Lung (tissue), 17 donors: ENCODE measurements at places on chromosomes 7 and 10.
A peak's percentile ranks its signal among the peaks of the same experiment; 100 is the strongest.

- DNase-seq, result no peak
These were observed 16.8 kb upstream of the HBP1 start for GRCh38 chr7:107152011-107152410.

GRCh38 chr7:25031432-25031831 lies 51.5 kb upstream of the OSBPL3 start:
- DNase-seq, result no peak

DNA sequence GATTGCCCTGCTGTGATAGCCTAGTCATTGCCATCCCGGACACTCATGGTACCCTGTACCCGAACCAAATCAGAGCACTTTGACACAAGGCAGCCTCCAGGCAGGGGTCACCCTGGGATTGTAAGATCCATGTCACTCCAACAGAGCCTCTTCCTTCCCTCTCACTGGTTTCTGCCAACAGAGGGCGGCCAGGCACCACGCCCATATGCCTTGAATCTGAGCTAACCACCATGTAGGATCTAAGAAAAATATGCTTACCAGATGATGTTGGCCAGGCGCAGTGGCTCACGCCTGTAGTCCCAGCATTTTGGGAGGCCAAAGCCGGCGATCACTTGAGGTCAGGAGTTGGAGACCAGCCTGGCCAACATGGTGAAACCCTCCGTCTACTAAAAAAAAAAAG lies 389.2 kb upstream of the KLF6 start:
- no peak for DNase-seq

GRCh38 chr10:86325158-86325557 lies 41.4 kb downstream of the GRID1 start:
- DNase-seq, result no peak

- no peak for DNase-seq
These were observed 60.7 kb downstream of the TRIM24 start for GRCh38 chr7:138520742-138521141.

DNA sequence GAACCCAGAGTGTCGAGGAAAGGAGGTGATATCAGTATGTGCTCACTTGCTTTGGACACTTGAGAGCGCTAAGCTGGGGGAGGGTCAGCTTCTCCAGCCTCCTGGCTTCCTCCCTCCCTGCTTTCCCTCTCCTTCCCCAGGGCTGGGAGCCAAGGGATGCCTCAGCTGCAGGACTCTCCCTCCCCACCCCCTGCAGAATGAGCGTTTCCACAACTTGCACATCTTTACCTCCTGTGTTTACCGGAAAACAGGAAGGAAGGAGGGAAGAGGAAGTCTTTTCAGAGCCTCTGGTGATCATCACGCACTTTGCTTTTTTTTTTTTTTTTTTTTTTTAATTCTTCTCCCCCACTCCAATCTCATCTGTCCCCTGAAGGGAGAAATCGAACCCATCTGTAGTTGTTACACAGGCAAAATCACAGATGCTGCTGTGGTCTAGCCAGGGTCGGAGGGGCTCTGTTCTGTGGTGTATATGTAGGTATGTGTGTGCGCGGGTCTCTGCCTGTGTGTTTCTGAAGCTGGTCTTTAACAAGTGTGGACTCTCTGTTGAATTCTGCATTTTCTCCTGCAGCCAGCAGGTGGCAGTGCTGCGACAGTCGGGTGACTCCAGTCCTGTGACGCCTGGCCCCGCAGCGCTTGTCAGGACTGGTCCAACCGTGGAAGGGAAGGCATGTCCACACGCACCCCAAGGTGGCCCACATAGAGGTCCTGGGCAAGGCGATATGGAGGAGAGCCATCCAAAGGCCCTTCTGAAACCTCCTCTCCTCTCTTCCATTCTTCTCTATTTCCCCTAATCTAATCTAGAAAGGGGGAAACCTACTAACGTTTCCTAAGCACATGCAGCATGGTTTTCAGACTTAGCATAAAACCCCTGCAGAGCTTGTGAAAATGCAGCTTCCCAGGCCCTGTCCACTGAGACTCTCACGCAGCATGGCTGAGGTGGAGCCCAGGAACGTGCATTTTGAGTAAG lies 257.6 kb downstream of the PLXNA4 start:
- DNase-seq, result peak; percentile 89
